ENCODE measurements at places on chromosomes 5 and 9.

GRCh38 chr9:128245421-128246151, 30.2 kb downstream of the GOLGA2 start:
- no peak for DNase-seq

DNA sequence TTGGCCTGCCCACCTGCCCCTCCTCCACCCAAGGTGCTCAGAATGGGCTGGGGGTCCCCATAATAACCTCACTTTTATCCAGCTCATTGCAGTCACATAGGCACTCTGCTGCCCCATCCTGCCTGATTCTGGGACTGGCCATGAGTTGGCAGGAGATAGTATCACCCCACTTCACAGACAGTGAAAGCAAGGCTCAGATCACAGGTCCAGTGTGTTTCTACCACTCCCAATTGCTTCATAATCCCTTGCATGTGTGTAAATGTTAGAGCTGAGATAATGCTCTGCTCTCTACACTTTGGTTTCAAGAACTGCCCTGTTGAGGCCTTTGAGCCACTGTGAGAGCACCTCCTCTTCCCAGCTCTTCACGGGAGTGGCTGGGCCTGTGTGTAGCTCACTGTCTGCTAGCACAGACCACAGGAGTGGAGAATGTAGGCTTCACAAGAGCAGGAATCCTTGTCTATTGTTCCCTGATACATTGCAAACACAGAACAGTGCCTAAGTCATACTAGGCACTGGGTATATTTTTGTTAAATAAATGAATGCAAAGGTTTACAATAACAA, 8.4 kb downstream of the PCYOX1L start:
- DNase-seq = no peak

GRCh38 chr5:32071351-32071944, 102.7 kb downstream of the GOLPH3 start:
- DNase-seq = no peak

DNA sequence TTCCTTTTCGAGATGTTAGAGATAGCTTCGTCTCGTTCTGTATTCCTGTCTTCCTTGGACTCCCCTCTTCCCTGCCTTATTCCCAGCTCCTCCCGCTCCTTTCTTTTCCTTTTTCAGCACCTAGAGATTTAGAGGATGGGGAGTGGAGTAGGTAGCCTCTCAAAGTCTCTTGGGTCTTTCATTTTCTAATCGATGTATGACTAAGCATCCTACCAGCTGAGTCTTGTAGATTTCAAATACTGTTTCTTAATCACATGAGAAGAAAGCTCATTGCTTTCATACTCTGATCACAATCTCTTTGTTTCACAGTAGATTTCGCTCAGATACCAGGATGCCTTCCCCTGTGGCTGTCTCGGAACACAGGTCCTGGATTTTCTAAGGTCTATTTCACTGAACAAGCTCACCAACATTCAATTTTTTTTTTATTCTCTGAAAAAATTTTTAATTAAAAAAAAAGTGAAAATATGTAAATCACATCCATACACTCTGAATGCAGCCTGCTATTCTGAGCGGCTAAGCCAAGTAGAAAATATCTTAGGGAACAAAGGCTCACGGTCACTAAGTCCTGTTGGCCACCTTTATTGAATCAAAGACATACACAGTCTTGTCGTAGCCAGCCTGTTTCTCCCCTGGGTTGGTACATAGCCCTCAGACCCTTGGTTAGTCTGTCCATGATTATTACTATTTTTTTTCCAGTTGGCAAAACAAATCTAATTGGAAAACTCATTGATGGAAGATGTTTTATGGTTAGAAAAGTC, 413.8 kb downstream of the KDM4C start:
- no peak for DNase-seq

- no peak for DNase-seq
Measured at GRCh38 chr9:133116346-133117231, 4.5 kb downstream of the RALGDS start.

DNA sequence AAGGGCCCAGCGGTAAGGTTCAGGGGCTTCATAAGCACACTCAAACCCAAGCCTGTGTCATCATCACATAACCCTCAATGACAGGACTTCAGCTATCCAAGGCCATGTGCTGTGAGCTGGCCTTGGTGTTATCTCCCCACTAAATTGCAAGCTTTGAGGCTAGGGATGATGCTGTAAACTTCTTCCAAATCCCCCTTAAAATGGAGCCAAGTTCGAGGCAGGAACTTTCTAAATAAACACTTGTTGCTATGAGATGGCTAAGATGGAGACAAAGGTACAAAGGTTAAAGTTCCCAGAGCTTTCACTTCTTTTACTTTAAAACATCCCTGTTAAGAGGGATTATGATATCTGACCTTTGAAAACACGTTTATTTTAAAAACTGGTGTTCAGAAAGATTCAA, 123.6 kb downstream of the MYO10 start:
- no peak for DNase-seq

DNA sequence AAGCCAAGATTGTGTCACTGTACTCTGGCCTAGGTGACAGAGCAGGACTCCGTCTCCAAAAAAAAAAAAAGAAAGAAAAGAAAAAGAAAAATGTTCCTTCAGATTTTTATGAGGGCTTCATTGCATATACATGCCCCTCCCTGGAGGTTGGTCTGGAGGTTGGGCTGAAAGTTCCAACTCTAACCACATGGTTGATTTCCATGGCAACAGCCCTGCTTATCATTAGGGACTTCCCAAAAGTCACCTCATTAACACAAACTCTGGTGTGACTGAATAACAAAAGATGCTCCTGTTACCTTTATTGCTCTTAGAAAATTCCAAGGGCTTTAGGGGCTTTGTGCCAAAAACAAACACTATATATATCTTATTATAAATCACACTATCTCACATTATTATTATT, 113.8 kb downstream of the TMC1 start:
- no peak for DNase-seq

DNA sequence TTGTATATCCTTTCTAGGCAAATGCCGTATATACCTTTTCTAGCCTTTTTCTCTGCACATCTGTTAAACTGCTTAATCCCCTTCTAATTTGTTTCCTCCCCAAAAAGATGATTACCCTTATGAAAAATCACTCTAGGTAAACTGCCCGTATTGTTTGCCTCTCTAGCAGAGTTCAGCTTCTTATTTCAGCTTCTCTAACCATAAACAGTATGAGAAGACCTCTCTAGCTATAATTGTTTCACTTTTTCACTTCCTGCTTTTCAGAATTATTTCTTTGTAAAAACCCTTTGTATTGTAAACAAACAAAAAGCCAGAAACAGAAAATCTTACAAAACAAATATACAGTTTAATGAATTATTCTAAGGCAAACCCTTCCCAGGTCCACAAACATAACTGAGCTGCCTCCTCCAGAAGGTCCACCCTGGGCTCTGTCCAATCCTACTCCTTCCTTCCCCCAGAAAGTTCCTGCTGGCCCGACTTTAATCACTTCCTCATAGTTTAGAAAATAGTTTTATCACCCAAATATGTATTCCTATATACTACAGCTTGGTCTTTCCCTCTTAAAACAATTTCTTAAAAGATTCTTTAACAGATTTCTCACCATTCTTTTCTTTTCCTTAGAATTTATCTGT, 158.1 kb downstream of the FGF1 start:
- no peak for DNase-seq

DNA sequence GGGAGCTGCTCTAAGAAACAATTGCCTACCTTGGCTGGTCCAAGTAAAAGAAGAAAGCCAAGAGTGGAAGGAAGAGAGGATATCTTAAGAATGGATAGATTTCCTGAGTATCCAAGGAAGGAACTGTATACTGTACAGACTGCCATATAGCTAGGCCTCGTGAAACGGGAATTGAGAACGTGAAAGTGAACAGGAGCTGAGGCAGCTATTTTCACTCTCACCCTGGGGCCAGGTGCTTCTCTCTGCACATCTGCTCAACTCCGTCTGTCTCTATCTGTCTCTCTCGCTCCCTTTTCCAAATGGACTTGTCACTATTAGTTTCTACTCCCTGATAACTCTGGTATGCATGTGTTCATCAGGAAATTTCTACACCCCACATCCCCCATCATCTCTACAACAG, 35.9 kb upstream of the TESK1 start:
- no peak for DNase-seq

DNA sequence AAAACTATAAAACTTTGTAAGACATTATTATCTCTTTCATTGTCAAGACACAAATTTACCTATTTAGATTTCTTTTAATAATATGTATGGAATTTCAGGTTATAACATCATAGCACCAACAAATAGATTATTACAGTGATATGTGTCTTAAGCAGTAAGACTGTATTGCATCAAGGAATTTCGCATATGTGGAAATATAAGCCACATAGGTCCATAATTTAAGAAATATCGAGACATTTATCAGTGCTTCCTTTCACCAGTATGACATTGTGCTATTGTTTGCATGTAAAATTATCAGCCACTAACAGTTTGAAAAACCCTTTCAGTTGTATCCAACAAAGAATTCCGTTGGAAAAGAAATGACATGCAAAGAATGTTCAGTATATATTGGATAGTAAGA, 186.7 kb upstream of the RASA1 start:
- DNase-seq = no peak

- no peak for DNase-seq
Measured at GRCh38 chr9:35748242-35748857, 678 bp downstream of the GBA2 start.

GRCh38 chr9:123725389-123725788, 204.5 kb downstream of the DENND1A start:
- no peak for DNase-seq

Measured in stimulated activated CD4-positive, alpha-beta T cell treated with anti-CD3 and anti-CD28 coated beads, Interleukin-1b, Interleukin-23, amount 100 ng/mL, for 4 hours (primary cell).